ENCODE measurements at places on chromosomes 4 and X.

DNA sequence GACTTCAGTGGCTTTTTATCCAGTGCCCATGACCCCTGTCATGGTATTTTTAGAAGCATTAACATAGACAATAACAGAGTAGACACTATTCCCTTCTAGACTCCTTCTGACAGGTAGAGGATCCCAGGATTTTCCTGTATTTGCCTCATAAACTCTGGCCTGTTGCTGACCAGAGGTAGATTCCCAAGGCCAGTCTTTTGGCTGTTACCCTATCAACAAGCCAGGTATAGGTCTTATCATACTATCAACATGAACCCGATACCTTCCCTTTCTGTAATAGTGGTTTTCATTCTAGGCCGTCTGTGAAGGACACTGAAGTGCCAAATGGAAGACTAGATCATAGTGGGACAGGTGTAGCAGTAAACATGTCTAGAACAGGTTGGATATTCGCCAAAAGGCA lies 76.2 kb upstream of the CHRDL1 start:
- DNase-seq, result no peak

GRCh38 chrX:24294619-24295018 lies 19.2 kb downstream of the SUPT20HL2 start:
- DNase-seq, result peak; percentile 40

DNA sequence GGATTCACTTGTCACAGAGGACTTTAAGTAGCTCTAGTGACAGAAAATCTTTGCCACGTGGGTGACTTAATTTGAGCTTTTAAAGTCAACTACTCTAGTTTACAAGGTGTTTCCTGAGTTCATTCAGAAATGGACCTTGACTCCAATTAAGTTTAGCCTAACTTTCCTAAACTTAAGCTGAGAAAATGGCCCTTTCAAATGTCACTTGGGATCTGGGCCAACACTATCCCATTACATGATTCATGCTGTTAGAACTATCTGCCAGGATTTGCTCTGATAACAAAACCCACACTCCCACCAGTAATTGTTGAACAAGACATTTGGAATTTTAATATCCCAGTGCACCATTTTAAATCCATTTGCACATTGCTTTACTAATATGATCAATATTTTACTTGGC lies 40.8 kb downstream of the C4orf46 start:
- no peak for DNase-seq

GRCh38 chr4:43564107-43564506 lies 671.6 kb downstream of the GRXCR1 start:
- no peak for DNase-seq

DNA sequence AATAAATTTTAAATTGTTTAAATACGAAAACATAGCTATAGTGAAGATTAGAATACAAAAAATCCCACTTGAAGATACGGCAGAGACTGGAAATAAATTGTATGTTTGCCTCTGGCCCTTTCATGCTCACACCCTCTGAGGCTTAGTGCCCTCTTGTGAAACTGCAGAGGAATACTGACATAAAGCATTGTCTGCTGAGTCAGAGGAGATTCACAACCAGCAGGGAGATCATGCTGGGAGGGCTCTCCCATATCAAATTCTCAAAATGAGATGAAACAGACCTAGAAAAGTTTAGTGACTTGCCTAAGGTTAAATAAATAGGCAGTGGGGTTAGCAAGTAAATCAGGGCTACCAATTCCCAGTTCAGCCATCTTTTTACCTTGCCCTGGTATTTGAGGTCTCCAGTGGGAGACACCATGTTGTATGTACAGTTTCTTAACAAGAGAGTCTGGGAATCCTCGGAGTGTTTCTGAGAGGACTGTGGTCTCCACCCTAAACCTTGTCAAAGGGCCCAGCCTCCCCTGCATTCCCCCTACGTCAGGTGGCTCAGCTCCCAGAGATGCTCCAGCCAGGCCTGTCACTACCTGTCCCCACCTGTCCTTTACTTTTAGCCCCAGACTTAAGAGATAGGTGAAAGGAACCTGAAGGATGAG lies 581.4 kb upstream of the DIPK2B start:
- DNase-seq, result no peak

GRCh38 chr4:18635531-18635930 lies 614.0 kb upstream of the LCORL start:
- no peak for DNase-seq

DNA sequence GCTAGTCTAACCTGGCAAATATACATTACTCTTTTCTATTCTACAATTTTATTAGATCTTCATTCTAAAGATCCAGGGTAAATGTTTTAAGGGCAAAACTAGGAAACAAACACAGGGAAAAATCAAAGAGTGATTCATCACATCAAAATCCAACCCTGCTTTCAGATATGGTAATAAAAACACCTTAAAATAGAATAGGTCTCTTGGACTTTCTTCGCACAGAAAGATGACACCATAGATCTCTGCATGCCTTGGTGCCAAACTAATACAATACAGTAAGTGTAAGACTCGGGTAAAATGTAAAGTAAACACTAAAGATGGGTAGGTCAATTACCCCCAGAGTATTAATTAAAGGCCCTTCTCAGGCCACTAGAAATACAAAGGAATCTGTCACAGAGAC lies 34.2 kb downstream of the LDB2 start:
- no peak for DNase-seq

DNA sequence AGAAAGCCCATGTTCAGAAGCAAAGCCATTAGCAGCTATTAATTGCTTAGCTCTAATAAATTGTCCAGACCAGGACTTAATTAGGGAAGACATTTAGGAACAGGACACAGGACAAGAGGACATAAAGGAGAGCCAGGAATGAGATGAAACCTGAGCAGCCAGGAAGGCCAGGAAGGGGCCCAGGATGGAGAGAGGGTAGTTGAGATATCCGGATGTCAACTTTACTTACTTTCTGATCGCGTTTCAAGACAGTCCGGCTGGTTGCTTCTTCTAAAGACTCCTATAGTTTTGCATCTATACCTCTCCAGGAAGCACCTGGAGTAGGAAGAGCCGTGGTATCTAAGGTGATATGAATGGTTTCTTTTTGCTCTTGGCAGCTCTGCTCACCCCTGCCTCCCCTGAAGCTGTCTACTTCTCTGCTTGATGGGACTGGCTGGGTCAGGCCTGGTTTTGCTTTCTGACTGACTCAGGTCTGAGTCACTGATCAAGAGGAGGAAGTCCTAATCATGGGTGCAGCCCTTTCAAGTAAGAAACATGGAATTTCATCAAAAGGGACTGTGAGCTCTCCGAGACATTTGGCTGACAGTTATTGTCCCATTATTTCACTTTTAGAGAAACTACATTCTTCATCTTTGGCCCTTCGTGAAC lies 733.3 kb downstream of the RPA4 start:
- DNase-seq, result no peak

DNA sequence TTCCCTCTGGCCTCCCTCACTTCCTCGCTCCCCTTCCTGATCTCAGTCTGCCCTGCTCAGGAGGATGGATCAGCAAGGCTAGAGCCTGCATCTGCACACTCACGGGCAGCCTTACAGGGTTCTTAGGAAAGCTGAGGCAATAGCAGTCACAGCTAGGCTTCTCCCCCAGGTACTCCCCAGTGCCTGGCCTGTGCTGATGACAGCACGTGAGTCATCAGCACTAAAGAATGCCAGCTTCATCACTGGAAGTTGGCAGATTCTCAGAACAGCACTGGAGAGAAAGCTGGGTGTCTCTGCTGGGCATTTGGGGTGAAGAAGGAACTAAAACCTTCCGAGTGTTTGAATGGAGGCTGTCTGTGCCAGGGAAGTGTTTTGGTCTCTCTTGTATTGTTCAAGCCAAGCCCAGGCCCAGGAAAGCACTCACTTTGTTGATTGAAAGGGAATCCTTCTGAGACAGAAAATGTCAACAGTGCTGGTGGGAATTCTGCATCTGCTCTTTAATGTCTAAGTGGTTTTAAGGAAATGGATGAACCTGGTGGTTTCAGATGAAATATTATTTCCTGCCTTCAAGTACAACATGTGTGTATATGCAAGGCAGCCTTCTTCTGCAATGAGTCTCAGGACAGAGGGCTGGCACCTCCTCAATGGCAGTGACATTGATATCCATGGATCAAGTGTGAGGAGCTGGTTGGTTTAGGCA lies 73.0 kb upstream of the SCOC start:
- DNase-seq, result no peak

- DNase-seq, result no peak
These were observed 65.1 kb upstream of the DDX53 start for GRCh38 chrX:22934640-22935039.

GRCh38 chrX:5971300-5971699 lies 257.4 kb downstream of the NLGN4X start:
- no peak for DNase-seq

DNA sequence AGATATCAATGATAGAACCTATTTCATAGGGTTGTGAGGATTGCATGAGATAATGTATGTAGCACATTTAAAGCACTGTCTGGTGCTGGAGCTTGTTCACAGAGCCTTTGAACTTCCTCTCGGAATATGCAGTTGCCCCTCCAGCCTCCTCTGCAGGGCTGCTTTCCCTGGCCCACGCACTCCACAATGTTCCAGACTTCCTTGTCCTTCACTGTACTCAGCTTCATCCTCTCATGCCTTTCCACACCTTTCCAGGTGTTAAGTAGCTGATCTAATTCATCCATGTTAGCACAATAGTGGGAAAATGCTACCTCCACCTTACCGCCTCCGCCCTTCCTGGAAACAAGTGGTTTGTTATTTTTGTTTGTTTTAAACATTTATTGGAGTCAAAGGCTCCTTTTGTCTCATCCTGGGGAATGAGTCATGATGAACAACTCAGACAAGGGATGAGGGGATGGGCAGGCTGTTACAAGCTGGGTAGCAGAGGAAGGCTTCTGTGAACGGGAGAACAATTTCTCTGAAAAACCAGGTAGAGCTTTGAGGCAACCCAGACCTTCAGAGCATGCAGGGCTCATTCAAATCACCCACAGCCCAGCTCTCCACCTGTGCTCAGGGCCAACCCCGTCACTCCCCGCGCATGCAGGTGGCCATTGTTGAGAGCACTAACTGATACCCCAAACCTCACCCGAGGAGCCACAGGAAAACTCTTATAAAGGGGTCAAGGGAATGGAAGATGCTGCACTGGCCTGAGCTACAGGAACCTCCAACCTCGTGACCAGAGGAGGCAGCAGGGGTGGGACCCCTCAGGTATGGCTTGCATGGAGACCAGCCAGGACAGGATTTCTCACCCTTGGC lies 84.9 kb upstream of the TBL1X start:
- no peak for DNase-seq

GRCh38 chrX:39736216-39737211 lies 361.2 kb downstream of the BCOR start:
- no peak for DNase-seq

- no peak for DNase-seq
These were observed 296.2 kb upstream of the FAT1 start for GRCh38 chr4:187019896-187020295.

DNA sequence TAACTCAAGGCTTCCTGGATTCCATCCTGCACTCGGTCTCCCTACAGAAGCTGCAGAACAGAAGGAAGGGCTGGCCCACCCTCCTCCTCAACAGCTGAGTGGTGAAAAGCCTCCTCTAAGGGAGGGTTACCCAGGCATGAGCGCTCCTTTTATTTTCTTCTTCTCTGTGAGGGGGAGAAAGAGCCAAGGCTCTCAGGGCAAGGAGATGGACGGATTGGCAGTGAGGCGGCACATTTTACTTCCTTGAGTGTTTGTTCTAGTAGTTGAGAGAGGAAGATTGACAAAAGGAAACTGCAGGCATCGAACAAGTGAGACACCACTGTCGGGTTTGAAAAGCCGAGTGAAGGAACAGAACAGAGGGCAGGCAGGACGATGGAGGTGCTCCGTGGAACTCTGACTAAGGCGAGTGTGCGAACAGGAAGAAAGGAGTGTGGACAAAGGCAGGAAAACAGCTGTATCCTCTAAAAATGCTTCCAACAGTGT lies 38.4 kb upstream of the STS start:
- DNase-seq, result no peak

- no peak for DNase-seq
These were observed 31.7 kb downstream of the PSAPL1 start for GRCh38 chr4:7403001-7403400.

DNA sequence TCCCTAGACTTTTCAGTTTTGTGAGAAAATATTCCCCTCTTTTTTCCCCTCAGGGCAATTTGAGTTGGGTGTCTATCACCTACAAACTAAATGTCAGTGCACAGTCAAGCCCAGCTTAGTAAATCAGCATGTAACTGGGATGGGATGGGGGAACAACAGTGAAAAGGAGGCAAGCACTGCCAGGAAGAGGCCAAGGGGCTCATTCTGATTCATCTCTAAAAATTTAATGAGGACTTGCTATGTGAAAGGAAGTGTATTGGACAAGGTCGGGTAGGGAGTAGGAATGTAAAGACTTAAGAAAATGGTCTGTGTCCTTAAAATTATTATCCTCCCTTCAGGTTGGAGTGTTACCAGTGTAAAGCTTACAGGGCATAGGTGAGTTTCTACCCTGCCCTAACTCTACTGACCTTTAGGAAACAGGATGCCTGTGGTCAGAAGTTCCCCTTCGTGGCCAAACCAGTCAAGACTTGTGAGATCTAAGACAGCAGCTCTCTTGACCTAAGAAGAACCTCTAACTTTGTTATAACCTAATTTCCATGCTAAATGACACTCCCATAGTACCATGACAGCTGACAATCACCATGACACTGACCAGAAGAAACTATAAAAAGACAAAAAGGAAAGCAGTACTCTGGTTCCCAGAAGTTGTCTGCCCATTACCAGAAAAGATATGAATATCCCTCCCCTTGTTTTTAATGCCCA lies 194.4 kb upstream of the LDB2 start:
- no peak for DNase-seq

GRCh38 chr4:80913381-80913780 lies 117.1 kb upstream of the BMP3 start:
- no peak for DNase-seq

GRCh38 chr4:96112631-96113030 lies 272.7 kb downstream of the PDHA2 start:
- DNase-seq, result no peak
